NCI-H1930 (cell line): ENCODE measurements at places on chromosomes 7 and 10.
A peak's percentile ranks its signal among the peaks of the same experiment; 100 is the strongest.

DNA sequence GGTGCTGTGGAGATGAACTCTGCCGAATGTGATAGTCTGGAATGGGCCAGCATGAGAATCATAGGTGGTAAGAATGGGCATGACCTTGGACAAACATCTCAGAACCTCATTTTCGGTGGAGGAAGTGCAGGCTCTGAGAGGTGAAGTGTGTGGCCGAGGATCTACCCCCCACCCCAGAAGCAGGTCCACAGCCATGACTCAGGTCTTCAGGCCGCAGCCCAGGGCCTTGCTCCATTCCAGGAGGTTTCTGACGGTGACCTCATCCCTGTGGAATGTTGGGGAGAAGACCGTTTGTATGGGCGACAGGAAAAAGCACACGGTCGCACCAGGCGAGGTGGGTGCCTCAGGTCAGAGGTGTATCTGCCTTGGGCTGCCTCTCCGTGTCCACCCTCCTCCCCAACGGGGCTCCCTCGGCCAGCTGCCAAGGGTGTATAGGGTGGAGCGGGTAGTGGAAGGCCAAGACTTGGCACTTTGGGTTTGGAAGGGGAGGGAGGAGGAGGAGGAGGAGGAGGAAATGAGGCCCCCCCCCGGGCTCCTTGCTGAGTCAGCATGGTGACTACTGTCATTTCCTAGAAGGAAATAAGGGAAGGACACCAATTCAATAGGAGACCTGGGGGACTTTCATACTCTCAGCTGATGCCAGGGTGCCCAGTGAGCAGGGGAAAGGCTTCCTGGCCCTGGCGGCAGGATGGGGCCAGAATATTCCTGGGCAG, 168.0 kb upstream of the RHEB start:
- no peak for DNase-seq

- peak; percentile 43 for DNase-seq
Measured at GRCh38 chr7:29386196-29386765, 177.4 kb upstream of the PRR15 start.

GRCh38 chr10:3408603-3409365, 236.2 kb upstream of the PITRM1 start:
- no peak for DNase-seq

DNA sequence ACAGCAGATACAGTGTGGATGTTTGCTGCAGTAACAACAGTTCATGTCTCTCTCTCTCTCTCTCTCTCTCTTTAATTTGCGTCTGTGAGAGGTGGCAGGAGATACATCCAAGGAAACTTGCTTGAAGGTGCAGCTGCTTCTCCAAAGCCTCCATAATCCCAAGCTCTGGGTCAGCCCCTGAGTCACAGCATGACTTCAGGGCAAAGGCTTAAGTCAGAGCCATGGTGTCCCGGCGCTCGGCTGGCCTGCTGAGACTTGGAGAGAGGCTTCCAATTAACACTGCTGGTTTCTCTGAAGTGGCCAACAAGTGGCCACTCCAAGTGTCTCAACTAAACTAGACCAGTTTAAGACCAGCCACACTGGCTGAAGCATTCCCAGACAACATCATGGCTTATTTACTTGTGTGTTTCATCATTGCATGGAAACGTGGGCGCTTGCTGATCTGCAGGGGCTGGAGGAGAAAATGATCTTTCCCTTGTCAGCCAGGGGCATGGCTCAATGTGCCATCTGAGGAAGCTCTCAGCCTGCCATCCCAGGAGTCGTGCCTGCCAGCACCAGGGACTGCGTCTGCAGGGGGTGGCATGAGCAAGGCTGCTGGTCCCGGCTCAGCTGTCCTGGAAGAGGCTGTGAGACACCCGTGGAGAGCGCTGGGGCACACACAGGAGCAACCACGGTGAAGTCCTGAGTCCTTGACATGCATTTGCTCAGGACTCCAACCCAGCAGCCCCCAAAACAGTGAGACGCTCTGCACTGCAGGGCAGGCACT, 254.2 kb downstream of the COBL start:
- no peak for DNase-seq

- DNase-seq: no peak
Measured at GRCh38 chr7:157391036-157391710, 54.4 kb downstream of the DNAJB6 start.

DNA sequence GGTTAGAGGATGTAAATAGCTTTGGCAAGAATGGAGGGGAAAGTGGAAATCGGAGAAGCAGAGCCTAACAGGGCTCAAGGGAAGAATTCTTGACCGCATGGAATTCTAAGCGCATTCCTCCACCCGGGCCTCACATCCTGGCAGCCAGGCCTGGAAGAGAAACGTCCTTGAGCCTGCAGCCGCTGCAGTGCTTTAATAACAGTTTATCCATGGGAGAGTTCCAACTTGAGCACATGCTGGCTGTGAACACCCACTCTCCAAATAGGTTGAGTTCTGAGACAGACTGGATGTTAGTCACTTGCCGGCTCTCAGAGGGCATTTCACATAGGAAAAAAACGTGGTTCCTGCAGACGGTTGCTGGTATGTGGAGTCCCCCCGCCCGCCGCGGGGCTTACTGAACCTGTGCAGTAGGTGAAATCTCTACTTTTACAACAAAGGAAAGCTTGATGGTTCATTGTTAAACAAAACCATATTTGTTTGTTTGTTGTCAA, 61.4 kb upstream of the STEAP1B start:
- DNase-seq: no peak

DNA sequence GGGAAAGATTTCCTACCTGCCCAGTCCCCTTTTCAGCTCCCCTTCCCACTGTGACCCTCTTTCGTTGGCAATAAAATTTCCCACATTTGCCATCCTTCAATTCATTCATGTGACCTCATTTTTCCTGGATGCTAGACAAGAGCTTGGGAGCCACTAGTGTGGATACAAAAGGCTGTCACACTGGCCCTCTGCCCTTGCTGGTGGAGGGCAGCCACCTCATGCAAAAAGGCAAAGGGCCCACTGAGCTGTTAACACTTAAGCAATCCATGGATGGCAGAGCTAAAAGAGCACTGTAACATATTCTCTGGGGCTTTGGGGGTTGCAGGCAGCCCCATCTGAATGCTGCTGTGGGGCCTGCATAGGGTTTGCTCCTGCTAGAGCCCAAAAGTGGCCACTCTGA, 315.1 kb downstream of the NEBL start:
- DNase-seq: no peak

GRCh38 chr10:120987359-120987758, 136.2 kb downstream of the WDR11 start:
- DNase-seq: no peak

GRCh38 chr7:139049936-139050335, 14.1 kb upstream of the ZC3HAV1L start:
- no peak for DNase-seq

DNA sequence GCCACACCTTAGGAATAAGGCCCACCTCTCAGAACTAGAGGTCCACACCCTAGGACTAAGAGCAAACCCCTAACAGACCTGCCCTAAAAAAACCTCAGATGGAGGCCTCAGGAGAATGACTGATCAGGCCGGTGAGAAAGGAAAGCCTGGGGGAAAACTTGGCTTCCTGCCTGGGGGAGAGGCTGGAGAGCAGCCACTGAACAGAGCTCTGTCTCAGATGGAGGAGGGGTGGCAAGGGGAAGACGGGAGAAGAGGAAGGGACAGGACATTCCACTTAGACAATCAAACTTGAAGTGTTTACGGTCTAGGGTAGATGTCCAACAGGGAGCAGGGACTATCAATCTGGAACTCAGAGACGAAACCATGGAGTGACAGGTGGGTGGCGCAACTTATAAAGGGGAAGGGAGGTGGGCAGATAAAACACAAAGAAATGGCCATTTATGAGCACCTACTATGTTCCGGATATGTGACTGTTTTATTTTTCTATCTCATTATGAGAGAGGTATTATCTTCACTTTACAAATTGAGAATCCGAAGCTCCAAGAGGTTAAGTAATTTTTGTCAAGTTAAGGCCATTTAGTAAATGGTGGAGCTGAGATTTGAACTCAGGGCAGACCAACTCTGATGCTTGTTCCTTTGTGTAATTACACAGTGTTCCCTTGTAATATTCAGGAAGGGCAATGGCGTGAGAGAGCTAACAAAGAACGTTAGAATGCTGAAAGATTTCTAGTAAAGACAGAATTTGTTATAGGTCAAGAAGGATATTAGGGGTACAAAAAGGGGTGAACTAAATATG, 82.6 kb downstream of the DNMBP start:
- no peak for DNase-seq

- no peak for DNase-seq
Measured at GRCh38 chr7:73703757-73704639, 15.5 kb downstream of the STX1A start.

- no peak for DNase-seq
Measured at GRCh38 chr10:124288486-124288885, 130.2 kb downstream of the OAT start.

- DNase-seq: no peak
Measured at GRCh38 chr7:35019801-35020200, 17.5 kb downstream of the DPY19L1 start.

DNA sequence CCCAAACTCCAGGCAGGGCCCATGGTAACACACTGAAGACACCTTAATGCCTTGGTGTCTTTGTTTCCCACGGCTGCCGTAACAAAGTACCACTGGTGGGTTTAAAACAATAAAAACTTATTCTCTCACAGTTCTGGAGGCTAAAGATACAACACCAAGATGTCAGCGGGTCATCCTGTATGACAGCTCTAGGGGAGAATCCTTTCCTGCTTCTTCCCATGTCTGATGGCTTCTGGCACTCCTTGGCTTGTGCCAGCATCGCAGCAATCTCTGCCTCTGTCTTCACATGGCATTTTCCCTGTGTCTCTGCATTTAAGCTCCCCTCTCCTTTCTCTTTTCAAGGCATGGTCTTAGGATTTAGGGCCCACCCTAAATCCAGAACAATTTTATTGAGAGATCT, 33.1 kb downstream of the PRSS2 start:
- no peak for DNase-seq

GRCh38 chr10:6204063-6204340, 1.3 kb downstream of the PFKFB3 start:
- no peak for DNase-seq
